Activated CD8-positive, alpha-beta memory T cell treated with anti-CD3 and anti-CD28 coated beads for 1 hour (primary cell): ENCODE measurements at places on chromosomes 3 and 15.
A peak's percentile ranks its signal among the peaks of the same experiment; 100 is the strongest.

GRCh38 chr3:39780352-39780751 is 29.1 kb upstream of the MYRIP start:
- DNase-seq: no peak

DNA sequence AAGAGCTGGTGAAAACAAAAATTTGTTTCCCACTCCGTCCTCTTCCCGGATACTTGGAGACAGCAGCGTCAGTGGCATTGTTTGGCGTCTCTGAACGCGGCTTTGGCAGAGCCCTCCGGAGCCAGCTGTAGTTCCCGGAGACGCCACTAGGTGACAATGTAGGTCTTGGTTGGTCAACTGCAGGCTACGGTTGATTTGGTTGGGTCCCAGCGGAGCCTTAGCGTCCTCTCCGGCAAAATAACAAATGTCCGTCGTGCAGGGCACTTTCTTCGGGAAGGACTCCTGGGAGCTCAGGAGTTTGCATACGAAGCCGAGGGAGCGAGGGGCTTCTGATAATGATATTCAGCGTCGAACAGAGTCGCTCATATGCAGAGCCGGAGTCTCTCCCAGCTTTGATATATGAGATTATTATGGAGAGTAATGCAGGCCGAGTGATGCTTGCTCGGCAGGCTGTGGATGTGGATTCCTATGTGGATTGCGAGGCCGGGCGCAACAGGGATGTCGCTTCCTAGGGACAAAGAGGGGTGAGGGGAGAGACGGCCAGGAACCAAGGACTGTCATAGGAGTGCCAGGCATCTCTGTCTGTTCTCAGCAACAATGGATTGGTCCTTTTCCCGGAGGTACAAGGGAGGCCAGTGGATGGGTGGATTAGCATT is 74.8 kb downstream of the IL20RB start:
- peak; percentile 65 for DNase-seq

DNA sequence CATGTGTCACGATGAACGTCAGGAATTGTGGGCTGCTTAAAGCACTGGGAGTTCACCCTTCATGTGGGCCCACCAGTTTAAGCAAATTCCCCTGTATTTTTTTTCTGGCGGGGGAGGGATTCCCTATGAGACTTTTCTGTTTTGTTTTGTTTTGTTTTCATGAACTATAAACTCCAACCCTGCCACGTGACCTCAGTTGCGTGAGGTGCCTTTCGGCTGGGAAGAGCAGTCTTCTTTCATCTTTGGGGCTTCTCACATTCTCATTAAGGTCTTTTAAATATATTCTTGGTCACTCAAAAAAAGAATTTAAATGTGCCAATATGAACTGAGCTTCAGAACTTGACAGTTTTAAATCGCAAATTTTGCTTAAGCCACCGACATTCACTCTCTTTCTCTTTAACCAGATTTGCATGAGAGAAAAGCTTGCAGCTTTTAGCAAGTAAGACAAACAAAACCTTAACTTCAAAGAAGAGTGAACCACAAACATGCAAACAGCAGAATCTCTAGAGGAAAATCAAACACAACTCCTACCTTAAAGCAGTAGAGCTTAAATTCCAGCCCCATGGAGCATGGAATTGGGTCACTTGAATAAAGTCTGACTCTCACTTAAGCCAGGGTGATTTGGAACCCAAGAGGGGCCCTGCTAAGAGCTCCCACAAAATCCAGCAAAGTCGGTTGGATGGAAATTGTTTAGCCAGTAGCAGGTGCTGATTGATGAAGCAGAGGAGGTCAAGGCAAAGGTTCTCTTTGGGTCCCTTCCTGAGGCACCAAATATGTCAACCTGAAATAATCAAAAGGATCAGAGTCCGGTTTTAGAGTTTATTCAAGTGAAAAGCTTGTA is 699.8 kb upstream of the GBE1 start:
- no peak for DNase-seq

GRCh38 chr3:112042842-112043280 is 8.3 kb downstream of the TMPRSS7 start:
- DNase-seq: no peak

- no peak for DNase-seq
Measured at GRCh38 chr15:39966521-39966920, 32.6 kb downstream of the EIF2AK4 start.

GRCh38 chr3:161072751-161073150 is 32.4 kb downstream of the B3GALNT1 start:
- DNase-seq: no peak

DNA sequence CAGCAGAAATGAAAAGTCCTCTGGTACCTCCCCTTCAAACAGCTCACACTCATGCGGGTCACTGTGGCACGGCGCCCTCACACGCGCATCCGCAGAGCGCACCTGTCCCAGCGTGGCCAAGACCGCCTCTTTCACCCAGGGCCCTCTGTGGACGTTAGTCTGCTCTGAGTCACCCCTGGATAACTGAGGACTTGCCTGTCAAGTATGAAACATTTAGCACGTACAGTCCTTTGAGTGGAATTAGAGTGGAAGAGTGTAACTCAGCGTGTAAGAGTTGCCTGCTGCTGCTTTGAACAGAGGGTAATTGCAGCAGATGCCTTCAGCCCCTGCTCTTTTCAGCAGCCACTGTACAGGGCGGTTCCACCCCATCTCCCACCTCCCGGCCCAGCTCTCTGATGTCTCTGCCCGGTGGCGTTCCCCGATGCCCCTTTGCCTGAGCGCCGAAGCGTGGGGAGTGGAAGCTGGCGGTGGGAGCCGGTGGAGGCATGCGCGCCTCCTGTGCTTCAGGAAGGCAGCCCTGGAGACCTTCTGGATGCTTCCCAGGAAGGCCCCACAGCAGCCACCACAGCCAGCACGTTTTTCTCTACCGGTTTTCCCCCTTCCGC is 23.0 kb downstream of the CPN2 start:
- DNase-seq: no peak

GRCh38 chr15:85412956-85413854 is 32.8 kb downstream of the AKAP13 start:
- DNase-seq: peak; percentile 52

DNA sequence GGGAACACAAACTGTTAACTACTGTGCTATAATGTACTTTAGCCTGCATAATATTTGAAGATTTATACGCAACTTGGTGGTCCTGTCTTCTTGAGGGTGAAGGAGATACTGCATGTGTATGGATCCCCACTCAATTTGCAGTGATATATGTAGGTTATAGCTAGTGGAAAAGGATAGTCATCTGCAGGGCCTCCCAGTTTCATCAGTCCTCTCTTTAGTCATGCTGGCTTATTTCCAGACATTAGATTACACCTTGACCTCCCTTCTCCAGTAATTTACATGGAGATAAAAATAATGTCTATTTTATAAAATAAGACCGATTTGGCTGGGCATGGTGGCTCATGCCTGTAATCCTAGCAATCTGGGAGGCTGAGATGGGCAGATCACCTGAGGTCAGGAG is 3.7 kb downstream of the NR1D2 start:
- no peak for DNase-seq

- DNase-seq: no peak
Measured at GRCh38 chr3:191644291-191644690, 183.3 kb downstream of the PYDC2 start.

DNA sequence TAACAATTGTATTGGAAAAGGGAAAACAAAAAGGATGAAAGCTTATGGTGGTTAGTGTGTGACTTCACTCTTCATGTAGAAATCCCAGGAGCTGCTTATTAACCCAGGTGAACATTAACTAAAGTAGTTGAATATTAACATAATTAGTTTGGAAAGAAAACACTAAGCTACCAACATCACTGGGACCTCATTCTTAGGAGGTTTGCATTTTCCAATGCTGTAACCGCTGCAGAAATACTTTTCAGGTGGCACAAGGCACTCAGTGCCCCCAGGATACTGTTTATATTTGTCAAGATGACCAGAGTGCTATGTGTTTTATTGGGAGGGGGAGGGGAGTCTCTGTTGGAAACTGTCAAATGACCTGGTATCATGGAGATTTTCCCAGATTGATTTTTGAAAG is 25.9 kb upstream of the VILL start:
- DNase-seq: no peak

DNA sequence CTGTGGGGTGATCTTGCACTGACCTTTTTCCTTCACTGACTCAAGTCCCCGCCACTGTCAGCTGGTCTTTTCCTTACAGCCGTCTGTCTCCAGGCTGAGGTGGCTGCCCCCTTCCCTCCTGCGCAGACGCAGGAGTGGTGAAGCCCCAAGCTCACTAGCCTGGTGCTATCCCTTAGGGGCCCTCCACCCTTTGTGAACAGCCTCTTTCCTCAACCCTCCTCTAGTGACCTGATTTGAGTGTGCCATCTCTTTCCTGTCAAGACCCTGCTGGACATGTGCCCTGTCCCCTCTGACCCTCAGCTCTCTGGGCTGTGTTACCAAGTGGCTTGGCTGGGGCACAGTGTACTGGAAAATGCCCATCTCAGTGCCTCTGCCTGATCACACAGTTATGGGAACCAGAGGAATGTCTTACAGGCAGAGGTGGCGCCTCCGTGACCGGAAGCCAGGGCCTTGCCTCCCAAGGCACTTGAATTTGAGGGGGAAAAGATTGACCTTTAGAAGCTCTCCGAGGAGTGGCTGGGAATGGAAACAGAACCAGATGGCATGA is 8.7 kb downstream of the KBTBD13 start:
- DNase-seq: no peak

GRCh38 chr3:8954938-8955763 is 8.1 kb downstream of the RAD18 start:
- DNase-seq: no peak

- DNase-seq: no peak
Measured at GRCh38 chr3:160010578-160010977, 21.9 kb downstream of the IL12A start.

DNA sequence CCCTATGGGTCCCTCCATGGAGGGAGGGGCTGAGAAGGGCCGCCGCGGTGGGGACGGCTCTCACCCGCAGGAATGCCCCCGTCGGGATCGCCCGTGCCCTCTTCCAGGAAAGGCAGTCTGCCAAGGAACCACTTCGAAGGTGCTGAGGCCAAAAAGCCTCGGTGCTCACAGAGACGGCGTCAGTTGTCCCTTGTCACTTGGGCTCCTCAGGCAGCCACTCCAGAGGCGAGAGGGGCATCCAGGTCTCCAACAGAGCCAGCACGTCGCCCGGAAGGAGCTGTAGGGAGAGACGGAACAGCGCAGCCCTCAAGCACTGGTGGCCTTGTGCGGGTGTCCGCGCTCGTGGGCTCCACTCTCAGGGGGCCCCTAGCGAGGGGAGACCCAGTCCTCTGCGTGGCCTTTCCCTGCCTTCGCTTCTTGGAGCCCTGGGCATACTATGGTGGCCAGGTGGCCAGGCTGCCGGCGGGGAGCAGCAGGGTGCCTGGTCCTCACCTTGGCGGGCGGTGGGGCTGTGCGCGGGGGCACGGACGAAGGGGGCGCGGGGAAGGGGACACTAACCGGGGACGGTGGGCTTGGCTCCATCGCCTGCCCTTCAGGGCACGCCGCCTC is 994 bp downstream of the MESP1 start:
- no peak for DNase-seq
